Cardiac fibroblast (primary cell): ENCODE measurements at places on chromosomes 6 and 20.

DNA sequence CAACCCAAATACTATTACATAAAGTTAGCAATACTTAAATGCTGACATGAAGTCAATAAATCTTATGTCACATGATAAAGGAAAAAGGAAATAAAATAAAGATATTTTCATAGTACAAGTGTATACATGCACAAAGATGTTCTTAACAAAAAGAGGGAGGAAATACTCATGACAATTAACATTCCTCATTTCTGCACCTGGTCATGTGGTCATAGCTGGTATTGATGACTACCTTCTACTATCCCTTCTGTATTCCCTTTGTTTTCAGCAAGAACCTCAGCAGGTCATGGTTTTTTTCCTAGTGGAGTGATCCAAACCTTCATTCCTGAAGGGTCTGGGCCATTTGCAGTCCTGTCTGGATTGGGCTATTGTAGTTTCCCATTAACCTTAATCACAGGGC, 43.5 kb upstream of the FYN start:
- no peak for DNase-seq

GRCh38 chr6:42404484-42404883, 47.2 kb downstream of the TRERF1 start:
- DNase-seq = peak; percentile 65

GRCh38 chr6:17504005-17504404, 96.1 kb upstream of the FAM8A1 start:
- DNase-seq = no peak

DNA sequence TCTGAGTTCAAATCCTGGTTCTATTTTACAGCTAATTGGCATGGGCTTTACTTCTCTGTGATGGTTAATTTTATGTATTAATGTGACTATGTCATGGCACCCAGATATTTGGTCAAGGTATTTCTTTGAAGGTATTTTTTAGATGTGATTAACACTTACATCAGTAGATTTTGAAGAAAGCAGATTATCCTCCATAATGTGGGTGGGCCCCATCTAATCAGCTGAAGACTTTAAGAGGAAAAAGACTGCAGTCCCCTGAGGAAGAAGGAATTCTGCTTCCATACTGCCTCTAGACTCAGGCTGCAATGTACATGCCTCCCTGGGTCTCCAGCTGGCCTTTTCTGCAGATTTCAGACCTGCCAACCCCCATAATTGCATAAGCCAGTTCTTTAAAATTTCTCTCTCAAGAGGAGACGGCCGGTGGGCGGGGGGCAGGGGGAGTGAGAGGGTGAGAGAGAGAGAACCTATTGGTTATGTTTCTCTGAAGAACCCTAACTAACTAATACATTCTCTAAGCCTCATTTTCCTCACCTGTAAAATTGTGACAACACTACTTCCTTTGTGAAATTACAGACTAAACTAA, 338.2 kb upstream of the PRDM1 start:
- no peak for DNase-seq

DNA sequence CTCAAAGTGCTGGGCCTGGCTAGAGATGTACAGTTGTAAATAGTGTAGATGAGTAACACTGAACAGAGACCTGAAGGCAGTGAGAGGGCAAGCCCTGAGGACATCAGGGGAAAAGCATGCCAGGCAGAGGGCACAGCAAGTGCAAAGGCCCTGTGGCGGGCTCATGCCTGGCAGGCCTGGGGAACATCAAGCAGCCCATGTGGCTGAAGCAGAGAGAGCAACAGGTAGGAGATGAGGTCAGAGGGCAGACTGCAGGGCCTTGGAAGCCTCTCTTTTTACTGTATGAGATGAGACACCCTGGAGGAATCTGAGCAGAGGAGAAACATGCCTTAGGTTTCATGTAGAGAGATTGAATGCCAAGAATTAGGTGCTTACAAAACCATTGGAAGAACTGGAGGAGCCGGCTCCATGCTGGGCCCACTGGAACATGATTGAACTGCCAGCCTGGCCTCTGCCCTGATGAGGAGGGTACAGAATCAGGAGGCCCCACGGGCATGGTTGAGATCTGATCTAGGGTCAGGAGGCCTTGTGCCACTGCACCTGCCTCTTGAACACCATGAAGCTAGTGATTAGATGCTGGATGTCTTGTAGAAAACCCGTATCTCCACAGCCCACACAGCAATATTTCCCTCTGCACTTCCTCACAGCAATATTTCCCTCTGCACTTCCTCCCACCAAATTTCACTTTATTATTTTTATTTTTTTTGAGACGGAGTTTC, 5.9 kb upstream of the HMGA1 start:
- DNase-seq = no peak

- DNase-seq = no peak
These were observed 41.9 kb downstream of the PLEKHG1 start for GRCh38 chr6:150641398-150642139.

- no peak for DNase-seq
These were observed 39.7 kb upstream of the CLVS2 start for GRCh38 chr6:122956376-122956775.

DNA sequence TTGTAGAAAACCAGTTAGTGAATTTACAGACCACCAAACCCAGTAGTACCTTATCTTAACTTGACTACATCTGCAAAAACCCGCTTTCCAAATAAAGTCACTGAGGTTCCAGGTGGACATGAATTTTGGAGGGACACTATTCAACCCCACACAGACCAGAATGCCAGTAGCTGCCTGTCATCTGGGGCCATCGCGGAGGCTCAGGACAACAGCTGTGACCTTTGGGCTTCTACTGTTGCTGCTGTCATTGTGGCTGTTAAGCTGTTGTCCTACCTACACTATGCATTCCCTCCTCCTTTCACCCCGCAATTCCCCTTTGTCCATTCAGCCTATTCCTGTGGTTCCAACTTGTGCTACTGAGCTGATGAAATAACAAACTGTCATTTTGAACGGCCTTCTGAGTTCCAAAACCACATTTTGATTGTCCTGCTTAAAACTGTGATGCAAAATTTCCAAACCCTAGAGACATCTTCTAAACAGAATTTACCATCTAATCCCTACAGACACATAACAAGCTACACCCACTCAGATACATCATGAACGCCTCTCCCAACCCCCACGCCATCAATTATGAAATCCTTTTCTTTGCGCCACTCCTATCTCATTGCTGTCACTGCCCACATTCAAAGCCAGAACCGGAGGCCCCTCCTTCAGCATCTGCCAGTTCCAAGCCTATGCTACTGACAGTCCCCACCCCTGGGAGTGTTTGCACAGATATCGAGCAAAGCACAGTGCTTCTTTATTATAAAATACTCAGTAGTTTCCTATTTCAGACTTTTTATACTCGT, 125.0 kb downstream of the C6orf118 start:
- DNase-seq = peak; percentile 77

- peak; percentile 55 for DNase-seq
These were observed 38.0 kb upstream of the HIVEP1 start for GRCh38 chr6:11974089-11974488.

GRCh38 chr6:157304899-157305663, 18.2 kb downstream of the TMEM242 start:
- DNase-seq = peak; percentile 58

DNA sequence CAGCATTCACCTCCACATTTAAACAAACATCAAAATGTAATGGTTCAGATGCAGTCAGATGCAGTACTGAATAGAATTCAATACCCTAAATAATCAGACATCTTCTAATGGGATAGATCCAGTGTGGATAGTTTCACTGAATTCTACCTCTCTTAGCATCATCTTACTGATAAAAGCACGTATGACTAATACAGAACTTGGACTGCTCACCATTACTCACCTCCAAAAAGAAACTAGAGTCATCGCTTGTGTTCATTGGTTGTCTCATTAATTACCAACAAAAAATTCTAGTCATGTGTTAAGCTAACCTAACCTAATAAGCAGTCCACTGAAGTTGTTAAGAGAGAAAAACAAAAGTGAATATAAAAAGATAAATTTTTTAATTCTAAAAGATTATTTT, 165.9 kb upstream of the IRAK1BP1 start:
- DNase-seq = no peak

- DNase-seq = peak; percentile 44
These were observed 70.5 kb upstream of the FAM184A start for GRCh38 chr6:119148825-119149525.

GRCh38 chr6:44598679-44599078, 211.2 kb downstream of the CDC5L start:
- DNase-seq = no peak

GRCh38 chr20:54431156-54431944, 44.0 kb upstream of the DOK5 start:
- peak; percentile 2 for DNase-seq

GRCh38 chr6:8492536-8493133, 57.3 kb upstream of the SLC35B3 start:
- no peak for DNase-seq

- DNase-seq = no peak
These were observed 29.7 kb upstream of the FAM50B start for GRCh38 chr6:3819161-3820110.
